ENCODE measurements at places on chromosomes 4 and X. TPM values are rescaled to one million over a fixed set of nuclear protein-coding genes. Genes with fewer than 3 reads are reported as not detected.

Gene CENPE
- 0.70 TPM for total RNA-seq

Gene F8
- total RNA-seq, result 43.4 TPM

Gene LGI2
- 5.0 TPM for total RNA-seq

Gene SPANXC
- total RNA-seq, result not detected

Gene HPRT1
- 24.9 TPM for total RNA-seq

Gene DNAAF6
- not detected for total RNA-seq

Gene C4orf36
- total RNA-seq, result 0.78 TPM

Gene UGT2B10
- total RNA-seq, result not detected

Gene IGSF1
- 16.3 TPM for total RNA-seq

Gene TMEM150C
- total RNA-seq, result 7.4 TPM

Gene RIPPLY1
- total RNA-seq, result not detected

Gene ZCCHC12
- total RNA-seq, result 0.30 TPM

Gene CDKL2
- 0.70 TPM for total RNA-seq

Gene FHIP1A
- total RNA-seq, result 19.5 TPM

Gene GALNTL6
- not detected for total RNA-seq

Gene DGAT2L6
- total RNA-seq, result not detected

Gene IL21
- total RNA-seq, result not detected

Gene NUP62CL
- 1.3 TPM for total RNA-seq

Gene PNMA3
- total RNA-seq, result 0.48 TPM

Gene AMTN
- total RNA-seq, result not detected

Gene TMEM154
- 1.6 TPM for total RNA-seq

Gene GPRIN3
- 7.3 TPM for total RNA-seq

Gene SPANXN3
- not detected for total RNA-seq
